Naive thymus-derived CD8-positive, alpha-beta T cell (primary cell): ENCODE measurements at places on chromosomes 11 and 22. TPM values are rescaled to one million over a fixed set of nuclear protein-coding genes. Genes with fewer than 3 reads are reported as not detected.

Gene GRK3
- 8.8 TPM for total RNA-seq

Gene OR8A1
- not detected for total RNA-seq

Gene MPZL3
- total RNA-seq: 11.2 TPM

Gene ABCG4
- not detected for total RNA-seq

Gene CATSPER1
- not detected for total RNA-seq

DNA sequence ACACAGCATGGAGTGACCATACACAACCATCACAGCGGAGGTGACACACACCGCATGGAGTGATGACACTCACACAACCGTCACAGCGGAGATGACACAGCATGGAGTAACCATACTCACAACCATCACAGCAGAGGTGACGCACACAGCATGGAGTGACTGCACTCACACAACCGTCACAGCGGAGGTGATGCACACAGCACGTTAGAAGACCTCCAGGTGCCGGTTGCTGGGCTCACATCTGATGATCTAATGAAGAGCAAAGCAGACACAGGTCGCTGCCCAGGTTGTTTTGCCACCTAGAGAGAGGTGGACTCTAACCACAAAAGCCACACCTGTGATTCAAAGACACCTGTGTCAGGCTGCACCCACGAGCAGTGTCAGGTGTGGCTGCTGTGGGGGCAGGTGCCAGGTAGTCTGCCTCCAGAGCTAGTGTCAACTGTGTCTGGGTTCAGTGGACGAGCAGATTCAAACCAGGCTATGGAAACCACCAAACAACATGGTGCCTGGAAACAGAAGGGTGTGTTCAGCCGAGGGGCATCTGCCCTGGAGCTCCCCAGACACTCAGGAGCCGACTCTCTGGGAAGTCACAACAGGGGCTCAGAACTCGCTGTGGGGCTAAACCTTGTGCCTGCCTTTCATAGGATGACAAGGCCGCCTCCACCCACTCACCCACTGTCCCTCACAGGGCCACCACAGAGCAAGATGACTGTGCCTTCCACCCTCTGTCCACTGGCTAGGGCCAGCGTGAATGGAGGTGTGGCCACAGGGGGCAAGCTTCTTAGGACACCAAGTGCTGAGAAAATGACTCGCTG is 608.2 kb downstream of the TBC1D22A start:
- H3K27ac ChIP-seq: no peak overlapping the region
- H3K4me1 ChIP-seq: no peaks in the 10 kb centered on the region
- no peak for DNase-seq
- no peak overlapping the region for H3K4me3 ChIP-seq

DNA sequence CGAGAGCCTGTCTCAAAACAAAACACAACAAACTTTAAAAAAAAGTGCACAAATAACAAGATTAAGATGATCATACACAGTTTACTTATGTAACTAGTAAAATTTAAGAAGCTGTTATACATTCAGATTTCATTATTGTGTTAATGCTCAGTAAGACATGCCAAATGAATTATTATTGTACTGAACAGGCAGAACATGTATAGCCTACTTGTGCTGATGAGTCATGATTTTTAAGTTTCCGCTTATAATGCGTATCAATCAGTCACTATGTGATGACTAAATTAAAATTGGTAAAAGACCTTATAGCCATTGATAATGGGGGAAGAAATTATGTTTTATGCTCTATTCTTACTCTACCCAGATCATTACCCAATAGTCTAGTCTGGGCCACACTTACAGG is 20.5 kb upstream of the EXPH5 start:
- no peaks in the 10 kb centered on the region for H3K36me3 ChIP-seq
- H3K27me3 ChIP-seq: peaks cover 15% of the 10 kb centered on the region
- no peak for DNase-seq
- no peak overlapping the region for H3K4me3 ChIP-seq

- no peaks in the 10 kb centered on the region for H3K36me3 ChIP-seq
- peaks cover 3% of the 10 kb centered on the region for H3K27me3 ChIP-seq
- no peak overlapping the region for H3K4me3 ChIP-seq
- H3K4me1 ChIP-seq: no peaks in the 10 kb centered on the region
- peak overlapping the region; percentile 30 for H3K27ac ChIP-seq
These were observed 98.2 kb downstream of the MYO18B start for GRCh38 chr22:25840167-25840566.

- no peak overlapping the region for H3K4me3 ChIP-seq
- DNase-seq: no peak
- peaks cover 10% of the 10 kb centered on the region for H3K4me1 ChIP-seq
- H3K27ac ChIP-seq: no peak overlapping the region
- H3K27me3 ChIP-seq: peaks cover 4% of the 10 kb centered on the region
These were observed 65.9 kb upstream of the PICALM start for GRCh38 chr11:86134580-86135318.

GRCh38 chr22:22022255-22022840 is 39.8 kb upstream of the TOP3B start:
- H3K4me1 ChIP-seq: peaks cover 27% of the 10 kb centered on the region
- H3K36me3 ChIP-seq: no peaks in the 10 kb centered on the region
- H3K27me3 ChIP-seq: no peaks in the 10 kb centered on the region
- H3K27ac ChIP-seq: no peak overlapping the region

- no peaks in the 10 kb centered on the region for H3K36me3 ChIP-seq
- peak overlapping the region; percentile 73 for H3K4me3 ChIP-seq
- no peak for DNase-seq
- H3K27ac ChIP-seq: no peak overlapping the region
- H3K4me1 ChIP-seq: peaks cover 19% of the 10 kb centered on the region
These were observed 1.4 kb downstream of the ARVCF start for GRCh38 chr22:20015187-20015625.

DNA sequence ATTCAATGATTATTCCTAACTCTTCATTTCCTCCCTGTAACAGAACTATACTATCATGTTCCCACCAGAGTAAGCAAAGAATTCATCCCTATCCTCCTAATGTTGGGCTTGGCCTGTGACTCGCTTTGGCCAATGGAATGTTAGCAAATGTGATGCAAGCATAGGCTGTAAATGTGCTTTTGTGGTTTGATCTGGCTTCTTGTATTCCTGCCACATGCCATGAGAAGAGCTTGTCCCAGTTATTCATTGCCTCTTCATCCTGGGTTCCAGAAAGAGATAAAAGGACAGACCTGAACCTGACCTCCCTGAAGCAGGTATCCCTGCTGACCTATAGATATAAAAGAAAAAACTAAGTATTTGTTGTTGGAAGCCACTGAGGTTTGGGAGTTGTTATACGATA is 51.0 kb downstream of the SYTL2 start:
- H3K36me3 ChIP-seq: no peaks in the 10 kb centered on the region
- H3K27me3 ChIP-seq: no peaks in the 10 kb centered on the region
- no peak for DNase-seq
- H3K27ac ChIP-seq: no peak overlapping the region
- peaks cover 35% of the 10 kb centered on the region for H3K4me1 ChIP-seq
- no peak overlapping the region for H3K4me3 ChIP-seq

DNA sequence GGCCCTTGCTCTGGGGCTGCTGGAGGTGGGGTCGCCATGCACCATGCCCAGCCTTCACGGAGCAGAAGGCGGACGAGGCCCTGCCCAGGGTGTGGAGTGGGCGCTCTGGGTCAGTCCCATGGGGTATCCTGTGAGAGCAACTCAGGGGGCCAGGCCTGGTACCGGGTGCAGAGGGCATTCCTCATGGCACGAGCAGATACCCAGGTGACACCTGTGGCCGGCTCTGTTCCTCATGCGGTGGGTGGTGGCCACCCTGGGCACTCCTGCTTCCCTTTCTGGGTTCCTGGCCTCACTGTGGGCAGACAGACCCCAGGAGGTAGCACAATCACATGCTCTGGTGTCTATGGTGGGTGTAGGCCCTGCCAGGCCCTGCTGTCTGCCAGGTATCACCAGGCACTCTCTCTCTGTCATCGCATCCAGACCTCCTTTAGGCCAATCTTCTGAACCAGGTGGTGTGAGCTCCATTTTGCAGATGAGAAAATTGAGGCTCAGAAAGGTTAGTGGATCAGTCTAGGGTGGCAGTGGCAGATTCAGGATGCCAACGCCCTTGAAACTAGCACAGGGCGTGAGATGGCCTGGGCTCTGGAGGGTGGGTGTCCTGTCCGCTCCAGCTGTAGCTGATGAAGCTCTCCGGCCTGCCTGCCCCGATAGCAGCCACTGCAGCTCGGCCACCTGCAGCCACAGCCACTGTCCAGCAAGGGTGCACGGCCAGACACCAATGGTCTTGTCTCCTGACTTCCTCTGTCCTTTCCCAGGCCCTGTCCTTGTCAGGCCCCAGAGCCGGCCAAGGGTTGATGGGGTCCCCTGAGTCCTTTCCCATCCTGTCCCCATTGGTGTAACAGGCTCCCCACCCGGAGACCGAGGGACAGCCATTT is 15.1 kb downstream of the DGKZ start:
- H3K4me1 ChIP-seq: peaks cover 78% of the 10 kb centered on the region
- peak overlapping the region; percentile 84 for H3K4me3 ChIP-seq
- H3K27ac ChIP-seq: peak overlapping the region; percentile 85
- DNase-seq: no peak
- no peaks in the 10 kb centered on the region for H3K36me3 ChIP-seq
- H3K27me3 ChIP-seq: no peaks in the 10 kb centered on the region

DNA sequence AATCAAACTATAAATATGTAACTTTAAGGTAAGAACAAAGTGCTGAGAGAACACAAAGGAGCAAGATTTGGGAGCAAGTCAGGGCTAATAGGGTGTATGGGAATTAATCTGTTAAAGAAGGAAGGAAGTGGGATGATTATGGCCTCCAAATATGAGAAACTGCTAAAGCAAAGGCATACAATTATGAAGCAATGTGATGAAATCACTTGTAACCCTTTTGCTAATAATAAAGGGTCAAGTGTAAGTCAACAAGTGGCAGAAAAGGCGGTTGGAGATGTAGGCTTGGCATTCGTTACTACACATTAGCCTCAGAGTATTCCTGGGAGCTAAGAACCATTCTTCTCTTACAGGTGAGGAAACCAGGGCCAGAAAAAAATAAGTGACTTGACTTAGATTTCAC is 1002.3 kb upstream of the TENM4 start:
- no peak overlapping the region for H3K4me3 ChIP-seq
- no peaks in the 10 kb centered on the region for H3K27me3 ChIP-seq
- no peak overlapping the region for H3K27ac ChIP-seq
- no peaks in the 10 kb centered on the region for H3K4me1 ChIP-seq

DNA sequence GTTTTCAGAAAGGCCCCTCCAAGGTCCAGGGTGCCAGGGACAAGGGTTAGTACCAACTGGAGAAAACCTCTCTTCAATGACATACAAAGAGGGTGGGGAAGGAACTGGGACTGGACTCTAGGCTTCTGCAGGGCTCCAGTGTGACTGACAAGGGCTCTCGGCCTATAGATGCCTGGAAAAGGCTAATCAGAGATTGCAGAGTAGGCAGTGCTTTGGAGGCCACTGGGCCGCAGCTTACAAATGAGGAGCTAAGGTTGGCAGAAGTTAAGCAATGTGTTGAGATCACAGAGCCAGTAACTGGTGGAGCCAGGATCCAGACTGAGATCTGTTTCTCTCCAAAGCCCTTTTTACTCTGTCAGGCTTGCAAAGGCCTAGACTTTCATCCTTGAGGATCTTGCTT is 7.4 kb upstream of the DGKZ start:
- peak overlapping the region; percentile 11 for H3K4me3 ChIP-seq
- H3K27ac ChIP-seq: no peak overlapping the region
- no peak for DNase-seq
- no peaks in the 10 kb centered on the region for H3K36me3 ChIP-seq
- no peaks in the 10 kb centered on the region for H3K27me3 ChIP-seq

GRCh38 chr11:62141111-62142042 is 17.6 kb downstream of the INCENP start:
- H3K4me3 ChIP-seq: no peak overlapping the region
- H3K27me3 ChIP-seq: no peaks in the 10 kb centered on the region
- no peak for DNase-seq
- no peaks in the 10 kb centered on the region for H3K4me1 ChIP-seq

- H3K36me3 ChIP-seq: no peaks in the 10 kb centered on the region
- no peak overlapping the region for H3K4me3 ChIP-seq
- no peak for DNase-seq
- no peak overlapping the region for H3K27ac ChIP-seq
These were observed 11.6 kb downstream of the MED19 start for GRCh38 chr11:57700425-57700824.

- DNase-seq: no peak
- H3K27ac ChIP-seq: no peak overlapping the region
- peaks cover 8% of the 10 kb centered on the region for H3K4me1 ChIP-seq
These were observed 4.5 kb downstream of the SCO2 start for GRCh38 chr22:50520826-50521453.

DNA sequence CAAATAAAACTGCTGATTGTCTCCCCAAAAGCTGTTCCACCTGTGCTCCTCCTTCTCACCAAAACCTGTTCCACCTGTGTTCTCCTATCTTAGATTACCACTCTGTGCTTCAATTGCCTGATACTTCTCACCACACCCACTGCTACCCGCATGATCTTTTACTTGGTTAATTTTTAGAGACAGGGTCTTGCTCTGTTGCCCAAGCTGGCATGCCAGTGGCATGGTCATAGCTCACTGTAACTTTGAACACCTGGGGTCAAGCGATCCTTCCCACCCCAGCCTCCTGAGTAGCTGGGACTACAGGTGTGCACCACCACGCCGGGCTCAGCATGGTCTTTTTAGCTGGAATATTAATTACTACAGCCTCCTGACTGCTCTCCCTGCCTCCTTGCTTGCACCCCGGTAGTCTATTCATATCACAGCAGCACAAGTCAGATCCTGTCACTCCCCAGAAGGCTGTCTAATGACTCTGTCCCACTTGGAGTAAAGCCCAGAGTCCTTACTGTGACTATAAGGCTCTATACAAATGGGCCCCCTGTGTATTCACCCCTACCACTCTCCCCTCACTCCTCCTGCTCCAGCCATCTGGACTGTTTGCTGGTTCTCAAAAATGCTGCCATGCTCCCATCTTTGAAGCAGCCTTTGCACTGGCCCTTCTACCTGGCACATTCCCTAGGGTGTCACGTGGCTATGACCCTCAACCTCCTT is 3.5 kb downstream of the C11orf91 start:
- H3K4me1 ChIP-seq: peaks cover 30% of the 10 kb centered on the region
- no peak overlapping the region for H3K27ac ChIP-seq
- H3K4me3 ChIP-seq: no peak overlapping the region
- no peak for DNase-seq

GRCh38 chr11:122751292-122752070 is 86.8 kb upstream of the CRTAM start:
- H3K4me3 ChIP-seq: no peak overlapping the region
- H3K36me3 ChIP-seq: no peaks in the 10 kb centered on the region
- H3K4me1 ChIP-seq: peaks cover 72% of the 10 kb centered on the region
- H3K27ac ChIP-seq: no peak overlapping the region

DNA sequence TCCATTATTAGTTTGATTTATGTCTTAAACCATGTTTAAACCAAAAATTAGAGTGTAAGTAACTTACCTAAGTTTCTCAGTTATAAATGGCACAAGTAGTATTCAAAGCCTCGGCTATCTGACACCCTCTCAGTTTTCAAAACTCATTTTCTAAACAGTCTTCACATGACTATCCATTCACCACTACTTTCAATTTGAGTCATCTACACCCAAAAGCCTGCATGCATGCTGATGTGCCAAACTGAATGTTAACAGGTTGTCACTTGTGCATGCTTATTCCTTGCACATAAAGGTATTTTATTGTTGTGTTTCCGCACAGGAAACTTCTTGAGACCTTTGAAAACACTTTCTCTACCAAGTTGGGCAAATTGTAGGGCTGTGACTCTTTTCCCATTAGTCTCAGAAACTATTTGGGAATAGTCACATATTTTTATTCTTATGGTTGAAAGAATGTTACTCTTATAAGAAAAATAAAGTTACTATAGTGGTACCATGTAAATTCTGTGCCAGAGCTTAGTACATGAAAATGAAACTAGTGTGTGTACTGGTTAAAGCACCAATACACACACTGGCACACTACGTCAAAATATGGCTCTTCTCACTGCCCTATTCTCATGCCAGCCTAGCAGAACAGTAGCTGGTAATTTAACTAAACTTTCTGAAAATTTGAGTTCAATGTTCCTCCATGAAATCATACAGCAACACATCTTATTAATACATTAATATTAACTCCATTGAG is 2.2 kb upstream of the OR51E2 start:
- DNase-seq: no peak
- H3K36me3 ChIP-seq: no peaks in the 10 kb centered on the region
- no peaks in the 10 kb centered on the region for H3K4me1 ChIP-seq
- H3K4me3 ChIP-seq: no peak overlapping the region
- no peak overlapping the region for H3K27ac ChIP-seq
